Type B pancreatic cell (in vitro differentiated cells): ENCODE measurements at places on chromosomes 4 and X.

GRCh38 chrX:11968991-11969390 lies 169.3 kb upstream of the FRMPD4 start:
- H3K27ac ChIP-seq, result peak overlapping the region; percentile 78
- no peaks in the 10 kb centered on the region for H3K36me3 ChIP-seq
- no peaks in the 10 kb centered on the region for H3K4me1 ChIP-seq
- no peak for DNase-seq
- no peak overlapping the region for H3K4me3 ChIP-seq

GRCh38 chrX:48071064-48071985 lies at the start of gene ZNF630:
Gene ZNF630, minus strand, starts transcription at chrX:48071640. Its CDS starts 4,754 bp downstream, at chrX:48066886.
- no peaks in the 10 kb centered on the region for H3K27me3 ChIP-seq
- peak within 1 kb of the TSS; percentile 93 for H3K27ac ChIP-seq
- H3K4me1 ChIP-seq, result peaks cover 13% of the 10 kb centered on the region
- H3K4me3 ChIP-seq, result peak within 1 kb of the TSS; percentile 96
- peaks cover 7% of the 10 kb centered on the region for H3K36me3 ChIP-seq

DNA sequence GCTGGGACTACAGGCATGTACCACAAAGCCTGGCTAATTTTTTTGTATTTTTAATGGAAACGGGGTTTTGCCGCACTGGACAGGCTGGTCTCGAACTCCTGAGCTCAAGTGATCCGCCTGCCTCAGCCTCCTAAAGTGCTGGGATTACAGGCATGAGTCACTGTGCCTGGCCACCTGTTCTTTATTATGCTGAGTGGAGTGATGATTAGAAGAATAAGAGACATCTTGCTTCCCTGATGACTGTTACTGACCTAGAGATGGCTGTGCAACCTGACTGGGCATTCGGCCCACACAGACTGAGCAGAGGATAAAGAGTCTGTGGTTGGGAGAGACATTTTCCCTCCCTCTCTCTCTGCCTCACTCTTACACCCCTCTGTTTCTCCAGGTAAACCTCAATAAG lies 56.7 kb downstream of the SPINK2 start:
- H3K36me3 ChIP-seq, result no peaks in the 10 kb centered on the region
- H3K4me3 ChIP-seq, result no peak overlapping the region
- no peak for DNase-seq
- H3K27ac ChIP-seq, result no peak overlapping the region
- peaks cover 8% of the 10 kb centered on the region for H3K27me3 ChIP-seq

GRCh38 chr4:185637163-185637875 lies 102.0 kb upstream of the PDLIM3 start:
- DNase-seq, result no peak
- H3K4me3 ChIP-seq, result no peak overlapping the region
- H3K27me3 ChIP-seq, result peaks cover 11% of the 10 kb centered on the region

GRCh38 chr4:93693141-93693540 lies 135.4 kb upstream of the ATOH1 start:
- no peaks in the 10 kb centered on the region for H3K36me3 ChIP-seq
- H3K4me3 ChIP-seq, result no peak overlapping the region
- H3K27me3 ChIP-seq, result no peaks in the 10 kb centered on the region

- no peak for DNase-seq
- H3K4me3 ChIP-seq, result no peak overlapping the region
- H3K27ac ChIP-seq, result no peak overlapping the region
- peaks cover 8% of the 10 kb centered on the region for H3K4me1 ChIP-seq
These were observed 63.5 kb downstream of the ENPP6 start for GRCh38 chr4:184154199-184154598.

- no peak for DNase-seq
- no peak overlapping the region for H3K4me3 ChIP-seq
- no peaks in the 10 kb centered on the region for H3K36me3 ChIP-seq
- no peaks in the 10 kb centered on the region for H3K27me3 ChIP-seq
These were observed 100.2 kb downstream of the AFF2 start for GRCh38 chrX:148600581-148600980.

GRCh38 chr4:21077967-21078366 lies 377.7 kb downstream of the PACRGL start:
- H3K4me1 ChIP-seq, result no peaks in the 10 kb centered on the region
- no peaks in the 10 kb centered on the region for H3K36me3 ChIP-seq
- no peak overlapping the region for H3K27ac ChIP-seq
- H3K4me3 ChIP-seq, result no peak overlapping the region
- no peaks in the 10 kb centered on the region for H3K27me3 ChIP-seq

DNA sequence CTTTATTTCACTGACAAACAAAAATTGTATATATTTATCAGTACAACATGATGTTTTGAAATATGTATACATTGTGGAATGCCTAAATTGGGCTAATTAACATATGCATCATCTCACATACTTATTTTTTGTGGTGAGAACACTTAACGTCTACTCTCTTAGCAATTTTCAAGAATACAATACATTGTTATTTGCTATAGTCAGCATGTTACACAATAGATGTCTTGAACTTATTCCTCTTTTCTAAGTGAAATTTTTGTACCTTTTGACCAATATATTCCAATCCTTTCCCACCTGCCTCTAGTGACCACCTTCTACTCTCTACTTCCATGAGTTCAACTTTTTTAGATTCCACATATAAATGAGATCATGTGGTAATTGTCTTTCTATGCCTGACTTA lies 35.1 kb downstream of the C4orf46 start:
- H3K27me3 ChIP-seq, result no peaks in the 10 kb centered on the region
- no peak overlapping the region for H3K27ac ChIP-seq
- no peak overlapping the region for H3K4me3 ChIP-seq
- H3K36me3 ChIP-seq, result no peaks in the 10 kb centered on the region
- DNase-seq, result no peak
- H3K4me1 ChIP-seq, result no peaks in the 10 kb centered on the region

DNA sequence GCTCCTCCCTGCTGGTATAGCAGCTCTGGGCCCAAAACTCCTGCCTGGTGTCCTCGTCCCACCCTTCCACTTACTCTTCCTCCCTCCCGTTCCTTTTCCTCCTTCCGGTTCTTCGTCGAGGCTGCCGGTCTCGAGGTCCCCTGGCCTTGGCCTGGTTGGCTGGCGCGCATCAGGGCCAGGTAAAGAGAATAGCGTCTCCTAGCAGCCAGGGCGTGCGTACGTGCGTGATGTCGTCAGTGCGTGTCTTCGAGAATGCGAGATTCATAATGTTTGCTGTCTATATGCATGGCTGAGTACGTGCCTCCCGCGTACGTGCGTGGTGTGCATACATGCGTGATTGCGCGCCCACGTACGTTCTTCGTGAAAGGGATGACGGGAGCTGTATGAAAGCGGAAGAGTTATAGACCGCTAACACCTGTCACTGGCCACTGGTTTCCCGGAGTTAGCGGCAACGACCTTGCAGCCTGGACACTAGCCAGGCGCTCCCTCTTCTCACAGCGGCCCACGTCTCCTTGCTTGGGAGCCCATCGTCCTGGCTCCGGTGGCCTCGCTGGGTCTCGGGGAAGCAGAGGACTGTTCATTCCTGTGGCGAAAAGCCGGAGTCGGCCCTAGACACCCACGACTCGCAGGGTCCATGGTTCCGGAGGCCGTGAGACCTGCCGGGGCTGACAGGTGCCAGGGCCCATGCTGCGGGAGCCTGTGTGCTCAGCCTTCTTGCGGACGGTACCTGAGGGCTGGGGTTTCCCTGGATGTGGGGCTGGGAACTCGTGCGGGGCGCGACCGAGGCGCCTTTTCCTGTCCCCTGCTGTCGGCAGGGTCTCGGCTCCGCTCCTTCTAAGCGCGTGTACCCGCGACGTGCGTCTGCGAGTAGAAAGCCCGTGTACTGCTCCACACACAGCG lies at the start of gene EOLA1:
TSS of gene EOLA1 (plus strand) at position 392 of the 900 bp plus-strand sequence. CDS start 4,619 bp downstream, outside the sequence.
- H3K27ac ChIP-seq, result peak within 1 kb of the TSS; percentile 98
- H3K36me3 ChIP-seq, result no peaks in the 10 kb centered on the region
- peak; percentile 79 for DNase-seq
- H3K4me1 ChIP-seq, result no peaks in the 10 kb centered on the region
- peak within 1 kb of the TSS; percentile 93 for H3K4me3 ChIP-seq
